Endodermal cell (in vitro differentiated cells): ENCODE measurements at places on chromosomes 11 and 22. TPM values are rescaled to one million over a fixed set of nuclear protein-coding genes. Genes with fewer than 3 reads are reported as not detected.

DNA sequence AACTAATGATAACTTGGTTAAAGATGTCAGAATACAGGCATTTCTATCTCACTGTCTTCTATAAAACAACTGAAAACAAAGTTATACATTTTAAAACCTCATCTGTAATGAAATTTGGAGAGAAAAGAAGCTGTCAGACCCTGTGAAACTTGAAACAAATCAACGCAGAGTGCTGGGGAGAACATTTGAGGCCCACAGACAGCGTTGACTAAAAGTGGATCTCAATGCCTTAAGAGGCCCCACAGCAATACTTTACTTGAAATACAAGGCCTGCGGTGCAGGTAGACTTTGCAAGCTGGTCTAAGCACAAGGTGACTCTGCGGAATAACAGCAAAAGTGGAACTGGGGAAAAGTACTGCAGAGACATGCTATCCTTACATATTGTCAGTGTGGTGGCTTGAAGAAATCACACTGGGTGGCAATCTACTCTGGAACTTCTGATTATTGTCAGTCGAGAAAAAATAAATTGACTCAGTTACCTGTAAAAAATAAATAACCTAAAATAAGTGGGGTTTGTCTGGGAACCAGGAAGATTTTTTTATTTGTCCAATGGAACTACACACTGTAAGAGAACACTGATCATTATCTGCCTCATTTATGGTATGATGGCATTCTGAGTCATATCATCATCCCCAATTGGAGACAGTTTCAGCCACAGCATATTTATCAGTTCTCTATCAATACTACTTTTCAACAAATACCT lies 138.9 kb downstream of the LUZP2 start:
- H3K27me3 ChIP-seq: no peaks in the 10 kb centered on the region
- no peaks in the 10 kb centered on the region for H3K4me1 ChIP-seq
- DNase-seq: no peak
- H3K36me3 ChIP-seq: no peaks in the 10 kb centered on the region

DNA sequence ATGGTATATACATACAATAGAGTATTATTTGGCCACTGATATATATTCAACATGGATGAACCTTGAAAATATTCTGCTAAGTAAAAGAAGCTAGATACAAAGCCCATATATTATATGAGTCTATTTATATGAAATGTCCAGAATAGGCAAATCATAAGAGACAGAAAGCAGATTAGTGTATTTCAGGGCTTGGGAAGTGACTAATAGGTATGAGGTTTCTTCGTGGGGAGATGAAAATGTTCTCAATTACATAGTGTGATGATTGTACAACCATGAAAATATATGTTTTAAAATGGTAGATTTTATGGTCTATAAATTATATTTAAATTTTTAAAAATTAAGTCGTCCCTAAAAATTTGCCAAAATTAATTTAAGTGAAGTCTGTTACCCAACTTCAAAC lies 92.2 kb downstream of the STK33 start:
- H3K36me3 ChIP-seq: no peaks in the 10 kb centered on the region
- H3K4me1 ChIP-seq: peaks cover 6% of the 10 kb centered on the region
- no peak overlapping the region for H3K4me3 ChIP-seq
- H3K27ac ChIP-seq: no peak overlapping the region
- no peak for DNase-seq

- peak; percentile 72 for DNase-seq
- H3K27me3 ChIP-seq: no peaks in the 10 kb centered on the region
- peak overlapping the region; percentile 27 for H3K27ac ChIP-seq
- no peaks in the 10 kb centered on the region for H3K36me3 ChIP-seq
- H3K4me1 ChIP-seq: peaks cover 12% of the 10 kb centered on the region
Observed at GRCh38 chr11:27281740-27282590, 81.0 kb downstream of the CCDC34 start.

- H3K36me3 ChIP-seq: no peaks in the 10 kb centered on the region
- no peaks in the 10 kb centered on the region for H3K27me3 ChIP-seq
- peak overlapping the region; percentile 19 for H3K27ac ChIP-seq
- H3K4me3 ChIP-seq: no peak overlapping the region
- no peak for DNase-seq
Observed at GRCh38 chr22:45587638-45588505, 83.8 kb upstream of the ATXN10 start.

- H3K4me1 ChIP-seq: no peaks in the 10 kb centered on the region
- H3K27ac ChIP-seq: no peak overlapping the region
- H3K27me3 ChIP-seq: no peaks in the 10 kb centered on the region
- no peaks in the 10 kb centered on the region for H3K36me3 ChIP-seq
- no peak for DNase-seq
- no peak overlapping the region for H3K4me3 ChIP-seq
Observed at GRCh38 chr11:103648054-103648453, 388.4 kb upstream of the DDI1 start.

- no peaks in the 10 kb centered on the region for H3K27me3 ChIP-seq
- peaks cover 97% of the 10 kb centered on the region for H3K36me3 ChIP-seq
- DNase-seq: no peak
- H3K27ac ChIP-seq: no peak overlapping the region
Observed at GRCh38 chr11:130118636-130119387, 40.8 kb upstream of the ST14 start.

The GALNT18 gene
- total RNA-seq: 9.4 to 10.9 TPM (median 9.9 TPM) in 3 replicates

The IRAG1 gene
- 3.2 and 4.2 TPM in 2 replicates for total RNA-seq

The GPHA2 gene
- total RNA-seq: not detected in 3 replicates

The AQP11 gene
- 2.0 and 2.6 TPM in 2 replicates for total RNA-seq

The PANX3 gene
- total RNA-seq: not detected in 2 replicates
